ENCODE measurements at places on chromosomes 7 and 10.

- DNase-seq = peak; percentile 10
Observed at GRCh38 chr7:50119815-50120637, 27.0 kb upstream of the ZPBP start.

GRCh38 chr10:132264966-132265889, 42.5 kb downstream of the STK32C start:
- DNase-seq = no peak

- peak; percentile 53 for DNase-seq
Observed at GRCh38 chr10:88582806-88583583, at the start of gene RNLS. Gene RNLS (minus strand): TSS chr10:88583318.

- DNase-seq = no peak
Observed at GRCh38 chr7:24108906-24109376, 175.0 kb upstream of the NPY start.

DNA sequence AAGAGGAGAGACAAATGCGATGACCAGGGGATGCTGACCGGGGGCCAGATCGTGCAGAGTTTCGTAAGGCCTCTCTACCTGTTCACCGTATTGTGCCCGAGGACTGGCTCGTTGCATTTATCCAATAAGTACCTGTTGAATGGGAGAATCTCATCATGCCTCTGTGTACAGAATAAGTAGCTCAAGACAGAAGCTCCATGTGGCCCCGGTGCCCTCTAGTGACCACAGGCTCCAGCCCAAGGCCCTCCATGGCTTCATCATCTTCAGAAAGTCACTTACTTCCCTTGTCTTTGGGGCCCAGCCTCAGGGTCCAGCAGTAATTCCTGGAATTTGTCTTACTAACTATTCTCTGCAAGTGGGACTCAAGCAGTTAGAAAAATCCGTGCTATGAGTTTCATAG, 151.0 kb downstream of the CHN2 start:
- DNase-seq = no peak

GRCh38 chr10:6530211-6530840, 49.8 kb downstream of the PRKCQ start:
- DNase-seq = peak; percentile 33

DNA sequence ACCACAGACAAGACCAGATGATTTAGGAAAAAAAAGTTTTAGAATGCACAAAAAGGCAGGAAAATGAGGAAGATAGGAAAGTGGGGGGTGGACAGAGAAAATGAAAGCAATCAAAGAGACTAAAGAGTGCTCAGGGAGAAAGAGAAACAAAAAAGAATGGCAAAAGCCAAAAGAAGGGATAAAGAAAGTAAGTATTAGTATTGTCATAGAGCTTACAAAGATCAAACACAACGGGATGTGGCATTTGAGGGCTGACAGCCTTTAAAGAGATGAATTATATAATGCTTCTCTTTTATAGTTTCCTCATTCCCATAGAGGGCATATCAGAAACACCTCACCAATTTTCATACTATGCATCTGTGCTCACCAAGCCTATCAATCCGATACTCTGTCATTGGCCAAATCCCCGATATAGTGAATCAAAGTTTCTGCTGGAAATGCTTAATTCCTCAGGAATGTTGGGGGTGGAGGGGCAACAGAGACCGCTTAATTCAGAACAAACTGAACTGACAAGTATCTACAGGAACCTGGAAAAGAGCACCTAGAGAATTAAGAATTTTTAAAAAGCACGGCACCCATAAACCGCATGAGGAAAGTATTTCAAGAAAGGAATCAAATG, 2.7 kb downstream of the COG5 start:
- DNase-seq = no peak

DNA sequence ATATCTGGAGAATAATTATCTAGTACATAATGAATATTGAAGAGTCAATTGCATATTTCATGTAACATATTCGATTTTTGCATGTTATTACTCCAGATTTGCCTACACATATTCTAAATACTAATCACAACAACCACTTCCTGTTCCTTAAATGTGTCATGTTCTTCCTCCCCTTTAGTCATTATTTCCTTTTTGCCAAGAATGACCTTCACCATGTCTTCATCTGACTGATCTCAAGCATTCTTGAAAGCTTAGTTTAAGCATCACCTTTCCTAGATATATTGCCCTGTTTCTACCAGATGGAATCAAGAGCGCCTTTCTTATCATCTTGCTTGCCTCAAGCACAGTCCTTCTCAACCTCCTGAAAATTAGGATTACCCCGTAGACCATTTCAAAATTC, 23.5 kb upstream of the MEOX2 start:
- no peak for DNase-seq

All from stimulated activated CD4-positive, alpha-beta T cell treated with anti-CD3 and anti-CD28 coated beads, Interleukin-12 subunit alpha, Interleukin-12 subunit beta, amount 100 ng/mL, for 24 hours (primary cell).